GM03348 (cell line): ENCODE measurements at places on chromosomes 1 and 21.

GRCh38 chr1:215394084-215394991, 172.8 kb upstream of the KCTD3 start:
- DNase-seq = no peak

DNA sequence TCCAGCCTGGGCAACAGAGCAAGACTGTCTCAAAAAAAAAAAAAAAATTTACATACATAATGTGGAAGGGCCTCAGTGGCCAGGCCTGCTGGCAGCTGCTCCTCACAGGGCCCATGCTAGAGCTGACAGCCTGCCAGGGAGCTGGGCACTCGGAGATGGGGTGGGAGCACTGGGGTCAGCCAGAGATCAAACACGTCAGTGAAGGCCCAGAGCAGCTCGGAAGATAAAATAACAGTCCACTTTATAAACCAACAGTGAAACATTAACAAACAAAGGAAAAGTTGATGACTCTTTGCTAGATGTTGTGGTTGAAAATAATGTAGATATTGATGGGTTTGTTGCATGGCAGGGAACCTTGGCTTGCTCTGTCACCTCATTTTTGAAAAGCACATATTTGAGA, 42.7 kb downstream of the ATP5PF start:
- no peak for DNase-seq

DNA sequence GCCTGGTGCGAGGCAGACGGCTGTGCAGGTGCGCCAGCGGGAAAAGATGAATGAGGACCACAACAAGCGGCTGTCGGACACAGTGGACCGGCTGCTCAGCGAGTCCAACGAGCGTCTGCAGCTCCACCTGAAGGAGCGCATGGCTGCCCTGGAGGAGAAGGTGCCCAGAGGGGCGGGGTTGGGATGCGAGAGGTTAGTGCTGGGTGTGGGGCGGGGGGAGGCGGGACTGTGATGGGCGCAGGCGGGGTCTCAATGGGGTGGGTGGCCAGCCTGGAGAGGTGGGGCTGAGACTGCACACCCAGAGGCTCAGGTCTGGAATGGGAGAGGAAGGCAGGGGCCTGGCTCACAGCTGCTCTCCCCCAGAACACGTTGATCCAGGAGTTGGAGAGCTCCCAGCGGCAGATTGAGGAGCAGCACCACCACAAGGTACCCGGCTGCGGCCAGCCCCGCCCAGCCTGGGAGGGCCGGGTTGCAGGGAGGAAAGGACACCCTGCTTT, 22.3 kb downstream of the PPFIA4 start:
- no peak for DNase-seq

DNA sequence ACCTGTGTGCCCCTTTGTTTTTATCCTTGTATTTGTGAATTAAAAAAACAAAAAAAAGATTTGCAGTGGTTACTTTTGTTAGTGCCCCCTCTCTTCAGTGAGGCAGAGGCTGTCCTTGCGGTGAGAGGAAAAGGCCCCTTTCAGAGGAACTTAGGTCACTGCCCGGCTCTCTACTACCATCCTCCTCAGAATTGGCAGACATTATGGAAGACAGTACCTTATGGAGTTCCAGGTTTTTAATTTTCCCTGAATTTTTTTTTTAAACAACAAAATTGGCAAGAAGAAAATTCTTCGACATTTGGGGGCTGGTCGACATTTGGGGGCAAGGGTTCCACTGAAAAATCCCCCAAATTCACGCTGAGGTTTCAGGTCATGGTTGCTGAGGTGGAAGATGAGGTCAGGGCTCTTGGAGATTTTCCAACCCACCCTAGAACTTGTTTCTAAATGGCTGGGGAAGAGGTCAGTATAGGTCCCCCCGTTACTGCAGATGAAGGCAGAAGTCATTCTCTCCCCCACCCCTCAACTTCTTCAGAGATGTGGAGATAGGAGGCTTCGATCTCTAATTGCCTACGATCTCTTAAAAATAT, 5.3 kb downstream of the RXFP4 start:
- no peak for DNase-seq

- DNase-seq = no peak
These were observed 8.1 kb upstream of the PRELP start for GRCh38 chr1:203467550-203467921.
